ENCODE measurements at places on chromosomes 6 and 20.

- DNase-seq, result no peak
Measured at GRCh38 chr20:55143601-55144000, 668.2 kb downstream of the DOK5 start.

DNA sequence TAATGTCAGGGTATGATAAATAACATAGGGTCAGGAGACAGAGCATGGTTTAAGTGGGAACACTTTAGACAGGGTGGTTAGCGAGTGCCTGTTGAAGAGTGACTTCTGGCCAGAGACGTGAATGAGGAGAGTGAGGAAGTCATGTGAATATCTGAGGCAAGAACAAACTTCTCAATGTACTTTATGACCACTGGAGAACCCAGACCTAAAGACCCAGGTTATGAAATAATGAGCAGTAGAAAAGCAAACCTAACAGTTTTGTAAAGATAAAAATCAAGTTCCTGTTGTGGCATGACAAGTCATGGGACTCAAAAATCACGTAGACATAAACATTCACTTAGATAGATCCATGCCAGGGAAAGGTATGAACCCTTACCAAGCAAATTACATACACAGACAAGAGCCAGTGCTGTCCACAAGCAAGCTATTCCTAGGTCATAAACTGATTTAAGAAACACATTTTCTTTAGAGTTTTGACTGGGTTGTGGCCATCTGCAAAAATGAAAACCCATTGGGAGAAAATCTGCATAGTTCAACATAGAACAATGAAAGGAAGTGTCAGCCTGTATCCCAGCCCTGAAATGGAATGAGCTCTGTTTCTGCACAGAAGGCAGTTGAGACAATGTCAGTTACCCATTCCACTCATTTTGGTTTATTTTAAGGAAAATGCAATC is 2.2 kb upstream of the MYCT1 start:
- DNase-seq, result no peak

- no peak for DNase-seq
Measured at GRCh38 chr6:17780061-17780460, 73.3 kb upstream of the NUP153 start.

DNA sequence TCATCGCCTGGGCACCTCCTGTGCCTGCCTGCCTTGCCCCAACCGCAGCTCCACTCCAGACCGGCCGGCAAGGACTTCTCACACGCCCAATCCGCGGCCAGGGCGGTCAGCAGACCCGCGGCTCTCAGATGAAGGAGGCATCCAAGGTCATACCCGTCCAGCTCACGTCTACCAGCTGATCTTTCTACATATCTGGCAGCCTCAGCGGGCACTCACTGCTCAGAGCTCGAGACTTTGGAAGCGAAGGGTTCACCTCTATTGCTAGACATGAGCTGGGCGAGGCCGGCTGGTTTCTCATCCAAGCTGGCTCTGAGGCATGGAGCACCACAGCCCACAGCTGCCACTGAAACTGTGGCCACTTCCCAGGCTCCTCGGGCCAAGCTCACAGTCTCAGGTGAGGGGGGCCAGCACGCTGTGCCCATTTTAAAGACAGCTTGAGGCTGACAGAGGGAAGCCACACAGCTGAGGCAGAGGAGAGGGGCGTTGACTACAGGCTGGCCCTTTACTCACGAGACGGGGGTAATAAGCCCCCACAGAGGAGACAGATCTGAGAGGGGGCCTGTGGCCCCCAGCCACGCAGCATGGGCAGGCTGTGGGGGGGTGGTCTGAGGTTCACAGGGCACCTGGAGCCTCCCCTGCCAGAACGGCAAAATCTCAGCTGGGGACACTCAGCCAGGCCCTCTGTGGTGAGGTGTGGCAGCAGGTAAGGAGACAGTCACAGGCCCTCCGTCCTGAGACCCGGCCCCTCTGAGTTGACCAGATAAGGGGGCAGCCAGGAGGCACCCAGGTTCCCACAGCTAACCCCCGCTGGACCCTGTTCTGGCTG is 2.0 kb downstream of the LAMA5 start:
- DNase-seq, result no peak

DNA sequence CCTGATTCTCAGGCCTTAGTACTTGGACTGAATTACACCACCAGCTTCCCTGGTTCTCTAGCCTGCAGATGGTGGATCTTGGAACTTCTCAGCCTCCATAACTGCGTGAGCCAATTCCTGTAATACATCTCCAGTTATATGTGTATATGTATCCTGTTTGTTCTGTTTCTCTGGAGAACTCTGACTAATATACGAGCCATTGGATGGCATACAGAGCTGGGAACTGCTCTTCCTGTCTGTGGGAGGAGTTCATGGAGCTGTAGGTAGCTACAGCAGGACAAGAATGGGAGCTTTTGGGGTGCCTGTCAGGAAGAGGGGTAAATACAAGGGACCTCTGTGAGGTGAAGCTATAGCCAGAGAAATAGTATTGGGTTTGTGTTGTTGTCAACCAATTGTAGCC is 41.2 kb downstream of the TMEM14A start:
- no peak for DNase-seq

DNA sequence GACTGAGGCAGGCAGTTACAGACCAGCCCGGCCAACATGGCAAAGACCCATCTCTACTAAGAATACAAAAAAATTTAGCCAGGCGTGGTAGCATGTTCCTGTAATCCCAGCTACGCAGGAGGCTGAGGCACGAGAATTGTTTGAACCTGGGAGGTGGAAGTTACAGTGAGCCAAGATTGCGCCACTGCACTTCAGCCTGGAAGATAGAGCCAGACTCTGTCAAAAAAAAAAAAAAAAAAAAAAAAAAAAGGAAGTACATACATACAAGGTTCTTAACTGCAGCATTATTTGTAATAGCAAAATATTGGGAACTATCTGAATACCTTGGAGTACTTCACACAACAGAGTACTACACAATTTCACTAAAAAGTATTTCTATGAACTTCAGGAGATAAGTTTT is 183.5 kb upstream of the OLIG3 start:
- no peak for DNase-seq

GRCh38 chr6:147065786-147066185 is 138.4 kb upstream of the STXBP5 start:
- peak; percentile 72 for DNase-seq

DNA sequence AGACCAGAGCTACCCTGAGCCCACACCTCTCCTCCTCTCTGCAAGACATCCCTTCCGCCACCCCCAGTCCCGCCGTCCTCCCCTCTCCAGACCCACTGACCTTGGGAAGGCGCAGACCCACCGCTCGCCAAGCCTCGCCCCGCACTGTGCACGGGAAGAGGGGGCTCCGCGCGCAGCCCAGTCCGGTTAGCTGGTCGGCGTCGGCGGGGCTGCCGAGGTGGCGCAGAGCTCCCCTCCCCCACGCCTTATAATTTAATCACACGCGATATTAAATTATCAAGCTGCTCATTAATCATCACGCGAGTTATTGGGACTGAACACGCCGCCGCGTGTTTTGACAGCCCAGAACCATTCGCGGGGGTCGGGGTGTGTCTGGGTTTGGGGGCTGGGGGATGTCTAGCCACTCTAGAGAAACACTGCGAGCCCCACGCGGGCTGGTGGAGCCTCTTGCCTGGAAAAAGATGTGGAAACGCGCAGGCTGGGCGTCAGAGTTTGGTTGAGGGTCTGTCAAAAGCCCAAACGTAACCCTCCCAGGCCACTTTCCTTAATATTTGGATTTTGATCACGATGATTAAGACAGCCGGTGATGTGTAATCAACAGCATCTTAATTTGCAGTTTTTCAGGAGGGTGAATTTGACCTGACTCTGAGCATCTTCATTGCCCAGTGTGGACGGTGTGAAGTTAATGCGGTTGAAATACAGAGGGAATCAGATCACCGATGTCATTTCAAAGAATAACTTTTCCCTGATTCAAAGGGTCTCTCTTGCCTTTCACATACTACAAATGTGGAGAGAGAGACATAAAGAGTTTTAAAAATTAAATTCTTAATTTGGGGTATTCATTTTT is at the start of gene LINC00237:
TSS of gene LINC00237 (minus strand) at position 188 of the 847 bp plus-strand sequence.
- DNase-seq, result no peak

GRCh38 chr20:10832141-10832540 is 158.3 kb upstream of the JAG1 start:
- no peak for DNase-seq

GRCh38 chr6:25640446-25640845 is 11.6 kb upstream of the SCGN start:
- DNase-seq, result no peak

DNA sequence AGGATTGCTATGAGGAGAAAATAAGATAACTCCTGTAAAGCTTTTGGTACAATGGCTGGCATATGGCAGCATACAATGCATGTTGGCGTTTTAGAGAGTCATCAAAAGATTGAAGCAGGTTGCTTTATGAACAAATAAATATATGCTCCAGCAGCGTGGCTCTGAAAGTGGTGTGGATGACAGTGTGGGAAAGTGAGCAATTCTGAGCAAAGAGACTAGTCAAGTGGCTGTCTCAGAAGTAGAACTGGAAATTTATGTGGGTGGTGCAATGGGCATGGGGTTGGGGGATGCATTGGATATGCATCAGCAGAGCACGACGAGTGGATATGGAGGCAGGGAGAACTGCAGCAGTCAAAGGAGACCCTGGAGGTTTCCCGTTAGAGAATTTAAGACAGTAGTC is 66.2 kb upstream of the PHACTR2 start:
- no peak for DNase-seq

Measured in COR-L47 (cell line).